ENCODE measurements at places on chromosomes 3 and 15.
A peak's percentile ranks its signal among the peaks of the same experiment; 100 is the strongest.

GRCh38 chr3:192246847-192247559 is 480.3 kb downstream of the FGF12 start:
- no peak for ATAC-seq

- ATAC-seq: peak; percentile 70
Measured at GRCh38 chr15:60507596-60508424, 28.9 kb upstream of the ICE2 start.

GRCh38 chr3:74115906-74116305 is 491.2 kb upstream of the PDZRN3 start:
- no peak for ATAC-seq

- ATAC-seq: no peak
Measured at GRCh38 chr15:36160351-36160750, 419.1 kb upstream of the CDIN1 start.

GRCh38 chr3:153289334-153289808 is 127.3 kb downstream of the RAP2B start:
- no peak for ATAC-seq

- ATAC-seq: no peak
Measured at GRCh38 chr3:187572441-187572840, 97.8 kb downstream of the SST start.

GRCh38 chr15:35721751-35722150 is 175.8 kb upstream of the DPH6 start:
- no peak for ATAC-seq

DNA sequence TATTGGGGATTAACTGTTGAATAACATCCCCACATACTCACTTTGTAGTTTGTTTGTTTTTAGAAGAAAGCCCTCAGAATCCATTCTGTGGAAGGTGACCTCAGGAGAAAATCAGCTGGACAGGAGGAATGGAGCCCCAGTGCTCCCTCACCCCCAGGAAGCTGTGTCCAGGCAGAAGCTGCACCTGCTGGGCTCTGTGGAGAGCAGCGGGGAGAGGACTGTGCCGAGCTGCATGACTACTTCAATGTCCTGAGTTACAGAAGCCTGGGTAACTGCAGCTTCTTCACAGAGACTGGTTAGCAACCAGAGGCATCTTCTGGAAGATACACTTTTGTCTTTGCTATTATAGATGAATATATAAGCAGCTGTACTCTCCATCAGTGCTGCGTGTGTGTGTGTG is 14.0 kb downstream of the TIGIT start:
- no peak for ATAC-seq

- ATAC-seq: no peak
Measured at GRCh38 chr3:38224357-38224756, 41.3 kb upstream of the SLC22A13 start.

- ATAC-seq: no peak
Measured at GRCh38 chr15:36108541-36108940, 470.9 kb upstream of the CDIN1 start.

DNA sequence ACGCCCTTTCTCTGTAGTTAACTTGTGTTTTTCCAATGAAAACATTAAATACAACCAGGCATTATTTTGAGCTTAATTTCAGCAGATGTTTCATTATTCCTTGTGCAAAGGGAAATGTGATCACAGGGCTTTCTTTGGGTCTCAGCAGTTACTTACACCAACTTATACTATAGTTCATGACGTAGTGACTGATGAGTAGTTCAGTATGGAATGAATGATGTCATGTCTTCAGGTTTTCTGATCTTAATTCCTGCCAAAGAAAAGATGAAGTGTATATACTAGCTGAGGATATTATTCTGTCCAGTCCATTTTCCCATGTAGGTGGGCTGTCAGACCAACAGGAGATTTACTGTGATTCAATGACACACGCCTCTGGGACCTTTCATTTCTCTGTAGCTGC is 61.3 kb downstream of the MYRIP start:
- no peak for ATAC-seq

DNA sequence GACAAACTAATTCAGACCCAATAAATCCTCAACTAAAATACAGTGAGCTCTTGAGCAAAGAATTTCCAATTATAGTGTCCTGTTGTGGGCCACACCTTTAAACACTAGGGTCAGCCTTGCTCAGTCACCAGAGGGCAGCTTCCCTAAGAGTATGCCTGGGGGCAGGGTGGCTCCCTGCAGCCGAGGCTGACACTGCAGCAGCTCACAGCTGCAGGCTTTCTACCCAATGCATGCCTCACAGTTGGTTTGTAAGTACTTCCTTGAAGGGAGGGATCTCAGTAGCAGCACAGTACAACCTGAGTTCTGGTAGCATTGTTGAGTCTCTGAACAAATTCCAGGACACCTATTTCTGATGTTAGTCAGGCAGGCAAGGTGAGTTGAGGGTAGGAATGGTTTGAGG is 335.6 kb downstream of the TUSC7 start:
- no peak for ATAC-seq

GRCh38 chr3:45011756-45012508 is 14.2 kb upstream of the CLEC3B start:
- no peak for ATAC-seq

DNA sequence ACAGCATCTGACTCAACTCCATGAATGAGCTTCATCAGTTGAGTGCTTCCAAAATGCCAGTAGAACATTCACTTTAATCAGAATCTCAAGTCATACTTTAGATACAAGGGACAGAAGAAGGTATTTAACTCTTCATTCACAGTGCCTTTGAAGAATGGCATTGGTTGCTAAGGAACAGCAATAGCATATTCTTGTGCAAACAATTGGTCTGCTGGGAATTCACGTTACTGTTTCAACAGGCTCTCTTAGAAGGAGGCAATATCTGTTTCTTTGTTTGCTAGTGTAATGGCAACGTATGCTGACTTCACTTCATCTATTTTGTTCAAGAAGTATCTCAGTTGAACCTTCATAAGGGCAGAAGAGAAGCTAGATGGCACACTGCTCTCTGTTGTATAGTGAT is 113.9 kb downstream of the TMEM108 start:
- no peak for ATAC-seq

DNA sequence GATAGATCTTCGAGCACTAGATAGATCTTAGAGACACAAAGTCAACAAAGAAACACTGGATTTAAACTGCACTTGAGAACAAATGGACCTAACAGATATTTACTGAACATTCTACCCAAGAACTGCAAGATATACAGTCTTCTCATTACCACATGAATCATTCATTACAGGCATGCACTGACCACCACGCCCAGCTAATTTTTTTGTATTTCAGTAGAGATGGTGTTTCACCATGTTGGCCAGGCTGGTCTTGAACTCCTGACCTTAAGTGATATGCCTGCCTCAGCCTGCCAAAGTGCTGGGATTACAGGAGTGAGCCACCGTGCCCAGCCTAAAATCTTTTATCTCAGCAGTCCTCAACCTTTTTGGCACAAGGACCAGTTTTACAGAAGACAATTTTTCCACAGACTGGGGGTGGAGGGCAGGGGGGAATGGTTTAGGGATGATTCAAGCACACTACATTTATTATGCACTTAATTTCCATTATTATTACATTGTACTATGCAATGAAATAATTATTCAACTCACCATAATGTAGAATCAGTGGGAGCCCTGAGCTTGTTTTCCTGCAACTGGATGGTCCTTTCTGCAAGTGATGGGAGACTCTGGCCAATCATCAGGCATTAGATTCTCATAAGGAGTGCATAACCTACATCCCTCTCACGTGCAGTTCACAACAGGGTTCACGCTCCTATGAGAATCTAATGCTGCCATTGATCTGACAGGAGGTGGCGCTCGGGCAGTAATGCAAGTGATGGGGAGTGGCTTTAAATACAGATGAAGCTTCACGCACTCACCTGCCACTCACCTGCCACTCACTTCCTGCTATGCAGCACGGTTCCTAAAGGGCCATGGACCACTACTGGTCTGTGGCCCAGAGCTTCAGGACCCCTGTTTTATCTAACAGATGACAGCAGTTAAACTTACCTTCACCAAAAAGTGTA is 21.7 kb downstream of the CSNK1G1 start:
- peak; percentile 45 for ATAC-seq

DNA sequence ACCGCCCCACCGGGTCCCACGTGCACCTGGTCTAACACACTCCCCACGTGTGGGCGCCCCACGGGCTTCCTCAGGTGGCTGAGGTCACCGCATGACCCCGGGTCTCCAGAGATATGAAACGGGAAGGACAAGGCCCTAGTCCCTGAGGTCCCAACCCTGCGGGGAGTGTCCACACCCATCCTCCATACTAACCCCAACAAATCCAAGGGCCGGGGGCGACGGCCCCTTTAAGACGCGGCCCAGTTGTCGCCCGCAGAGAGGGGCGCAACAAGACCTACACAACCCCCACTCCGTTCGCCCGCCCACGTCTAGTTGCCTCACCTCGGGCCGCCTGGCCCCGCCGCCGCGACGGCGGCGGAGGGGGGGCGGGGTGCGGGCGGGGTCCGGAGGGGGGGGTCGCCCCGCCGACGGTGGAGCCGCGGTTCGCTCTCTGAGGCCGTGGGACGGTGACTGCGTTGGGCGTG is 396 bp downstream of the INO80 start:
- peak; percentile 70 for ATAC-seq

- no peak for ATAC-seq
Measured at GRCh38 chr3:157261000-157261399, 101.1 kb upstream of the CCNL1 start.

- no peak for ATAC-seq
Measured at GRCh38 chr3:29871087-29871486, 590.2 kb downstream of the RBMS3 start.

DNA sequence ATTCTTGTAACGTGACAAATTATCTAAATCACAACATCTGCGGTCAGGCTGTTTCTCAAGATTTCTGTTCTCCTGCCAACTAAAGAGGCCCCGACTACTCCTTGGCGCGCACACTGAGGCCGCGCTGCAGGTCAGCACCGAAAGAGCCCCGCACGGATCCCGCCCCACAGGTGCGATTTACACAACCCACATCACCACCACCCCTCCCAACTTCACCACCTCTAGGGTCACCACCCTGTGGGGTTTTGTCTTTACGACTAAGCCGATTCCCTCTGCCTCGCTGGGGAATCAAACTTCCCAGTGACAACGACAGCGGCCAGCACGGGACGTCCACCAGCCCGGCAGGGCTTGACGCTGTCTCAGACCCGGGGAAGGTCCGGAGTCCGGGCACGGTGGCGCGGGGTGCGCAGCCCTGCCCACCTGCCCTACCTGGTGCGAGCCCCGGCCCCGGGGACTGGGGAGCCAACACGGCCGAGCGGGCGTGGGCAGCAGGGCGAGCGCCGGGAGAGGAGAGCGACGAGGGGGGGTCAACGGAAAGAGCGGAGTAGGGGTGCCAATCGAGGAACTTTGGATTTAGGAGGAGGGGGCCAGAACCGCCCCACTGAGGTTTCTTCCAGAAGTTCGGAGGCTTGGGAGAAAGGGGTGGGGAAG is 764 bp downstream of the UACA start:
- no peak for ATAC-seq

- ATAC-seq: no peak
Measured at GRCh38 chr3:108833611-108834010, 11.0 kb downstream of the TRAT1 start.

- ATAC-seq: peak; percentile 87
Measured at GRCh38 chr3:46812237-46812791, 50.9 kb downstream of the MYL3 start.

- ATAC-seq: no peak
Measured at GRCh38 chr3:60893946-60894345, 357.3 kb downstream of the FHIT start.

DNA sequence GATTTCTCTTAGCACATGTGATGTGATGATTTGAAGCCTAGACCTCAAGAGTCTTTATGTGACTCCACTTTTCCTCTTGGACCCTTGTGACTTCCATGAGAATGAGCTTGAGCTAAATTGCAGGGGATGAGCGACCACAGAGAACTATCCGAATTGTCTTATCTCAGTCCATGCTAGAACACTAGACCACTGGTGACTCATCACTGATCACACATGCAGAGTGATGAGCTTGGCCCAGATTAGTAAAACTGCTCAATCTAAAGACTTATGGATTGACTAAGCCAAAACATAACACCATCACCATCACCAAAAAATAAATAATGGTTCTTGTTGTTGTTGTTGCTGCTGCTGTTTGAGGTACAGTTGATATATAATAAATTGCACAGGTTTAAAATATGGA is 114.1 kb upstream of the CFAP20DC start:
- no peak for ATAC-seq

GRCh38 chr3:30462721-30463470 is 143.5 kb upstream of the TGFBR2 start:
- no peak for ATAC-seq

- no peak for ATAC-seq
Measured at GRCh38 chr3:55621648-55622047, 134.5 kb upstream of the WNT5A start.

DNA sequence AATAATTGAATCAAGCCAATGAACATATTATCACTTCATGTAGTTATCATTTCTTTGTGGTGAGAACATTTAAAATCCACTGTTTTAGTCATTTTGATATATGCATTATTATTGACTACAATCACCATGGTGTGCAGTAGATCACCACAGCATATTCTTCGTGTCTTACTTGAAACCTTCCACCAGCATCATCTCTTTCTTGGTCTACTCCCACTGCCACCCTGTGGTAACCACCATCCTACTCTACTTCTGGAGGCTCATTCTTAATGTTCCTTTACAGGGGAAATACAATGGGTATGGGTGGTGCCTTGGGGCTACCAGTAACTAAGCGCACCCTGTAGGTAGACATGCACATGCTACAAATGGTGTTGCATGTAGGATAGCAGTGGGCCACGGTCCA is 25.4 kb downstream of the PXK start:
- peak; percentile 55 for ATAC-seq

GRCh38 chr3:58026598-58026997 is 18.4 kb downstream of the FLNB start:
- peak; percentile 15 for ATAC-seq

GRCh38 chr3:127690823-127691452 is 18.2 kb downstream of the ABTB1 start:
- no peak for ATAC-seq

DNA sequence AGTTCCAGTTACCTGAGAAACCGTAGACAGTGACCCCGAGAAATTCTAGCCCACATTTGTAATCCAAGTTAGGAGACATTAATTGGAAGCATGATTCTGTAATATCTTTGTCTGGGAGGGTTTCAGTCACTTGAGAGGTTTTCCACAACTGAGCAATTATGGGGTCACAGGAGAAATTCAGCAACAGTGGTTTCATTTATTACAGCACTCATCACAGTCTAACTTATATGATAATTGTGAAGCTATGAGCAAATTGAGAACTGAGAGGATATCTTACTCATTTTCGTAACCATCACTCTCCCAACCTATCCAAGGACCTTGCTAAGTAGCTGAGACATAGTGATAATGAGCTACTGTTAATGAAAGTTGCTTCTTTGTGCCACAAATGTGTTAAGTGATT is 328.5 kb upstream of the PPP2R3A start:
- ATAC-seq: no peak

- ATAC-seq: peak; percentile 9
Measured at GRCh38 chr3:152376351-152377183, 107.8 kb downstream of the MBNL1 start.

- no peak for ATAC-seq
Measured at GRCh38 chr15:68517285-68517761, 61.5 kb upstream of the CORO2B start.

Data from activated CD4-positive, CD25-positive, alpha-beta regulatory T cell treated with anti-CD3 and anti-CD28 coated beads, Interleukin-2, amount 50 U/mL, for 24 hours (primary cell).